ENCODE measurements at places on chromosomes 11 and 22. TPM values are rescaled to one million over a fixed set of nuclear protein-coding genes. Genes with fewer than 3 reads are reported as not detected.

DNA sequence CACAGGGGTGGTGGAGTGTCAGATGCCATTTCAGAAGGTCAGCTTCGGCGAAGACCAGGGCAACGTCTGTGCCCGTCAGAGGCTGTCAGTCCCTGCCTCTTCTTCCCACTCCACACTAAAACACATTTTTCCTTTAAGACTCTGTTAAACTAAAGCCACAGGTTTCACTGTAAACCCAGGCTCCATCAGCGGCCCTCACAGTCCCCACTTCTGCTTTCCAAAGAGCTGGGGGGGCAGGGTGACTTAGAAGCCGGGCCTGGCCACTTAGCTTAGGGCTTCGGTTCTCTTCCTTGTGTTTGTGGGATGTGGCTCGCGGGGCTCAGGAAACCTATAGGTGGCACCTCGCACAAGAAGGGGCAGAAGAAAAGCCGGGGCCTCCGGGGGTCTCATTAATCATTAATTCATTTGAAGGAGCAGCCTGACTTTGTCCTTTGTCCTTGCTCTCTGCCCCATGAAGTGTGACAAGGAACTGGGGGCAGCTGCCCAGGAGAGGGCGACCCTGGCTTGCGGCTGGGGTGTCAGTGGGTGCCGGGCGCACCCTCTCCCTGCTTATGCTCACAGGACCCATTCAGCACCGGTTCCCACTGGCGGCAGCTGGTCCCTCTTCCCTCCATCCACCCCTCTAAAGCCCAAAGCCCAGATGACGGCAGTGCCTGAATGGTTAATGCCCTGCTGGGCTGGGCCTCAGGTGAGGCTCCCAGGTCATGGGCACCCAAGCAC, 4.1 kb downstream of the SLC25A45 start:
- DNase-seq, result peak; percentile 74

DNA sequence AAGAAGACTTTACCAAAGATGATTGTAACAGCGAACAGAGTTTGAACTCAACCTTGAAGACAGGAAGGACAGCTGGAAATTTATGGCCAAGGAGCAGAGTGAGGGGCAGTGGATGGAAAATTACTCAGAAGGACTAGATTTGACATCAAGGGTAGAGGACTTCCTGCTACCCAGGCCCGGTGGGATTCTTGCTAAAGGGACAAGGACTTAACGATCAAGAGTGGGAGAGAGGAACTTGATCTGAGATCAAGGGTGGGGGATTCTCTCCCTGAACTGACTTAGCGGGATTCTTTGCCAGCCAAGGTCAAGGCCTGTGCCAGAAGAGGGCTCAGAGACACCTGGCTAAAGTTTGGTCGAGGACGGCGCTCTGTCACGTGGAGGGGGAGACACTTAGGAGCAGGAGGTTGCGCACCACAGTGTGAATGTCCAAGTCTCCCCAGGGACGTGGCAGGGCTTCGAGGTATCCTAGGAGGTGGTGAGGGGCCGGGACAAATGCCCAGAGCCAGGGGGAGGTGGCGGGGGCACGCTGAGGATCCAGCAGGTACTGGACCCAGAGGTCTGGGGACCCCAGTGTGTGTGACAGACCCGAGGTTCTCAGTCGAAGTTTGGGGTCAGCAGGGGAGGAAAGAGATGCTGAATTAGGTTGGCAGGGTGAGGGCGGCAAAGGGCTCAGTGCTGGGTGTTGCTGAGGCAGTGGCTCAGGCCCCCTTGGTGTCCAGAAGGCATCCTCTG, 46.1 kb upstream of the SHISAL1 start:
- no peak for DNase-seq

DNA sequence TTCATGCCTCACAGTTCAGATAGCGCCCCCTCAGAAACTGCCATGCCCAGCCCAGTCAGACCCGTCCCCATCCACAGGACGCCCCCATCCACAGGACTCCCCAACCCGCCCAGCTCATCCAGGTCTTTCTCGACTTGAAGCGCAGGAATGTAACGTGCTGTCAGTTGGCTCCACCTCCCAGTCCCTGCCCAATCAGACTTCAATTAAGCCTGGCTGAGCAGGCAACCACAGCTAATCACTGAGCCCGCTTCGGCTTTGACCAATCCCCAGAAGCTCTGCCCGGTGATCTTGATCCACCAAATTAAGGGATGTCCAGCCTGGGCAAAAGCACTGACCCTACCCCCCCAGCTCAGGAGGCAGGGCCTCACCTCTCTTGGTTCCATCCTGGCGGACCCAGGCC, 10.5 kb upstream of the MFNG start:
- no peak for DNase-seq

DNA sequence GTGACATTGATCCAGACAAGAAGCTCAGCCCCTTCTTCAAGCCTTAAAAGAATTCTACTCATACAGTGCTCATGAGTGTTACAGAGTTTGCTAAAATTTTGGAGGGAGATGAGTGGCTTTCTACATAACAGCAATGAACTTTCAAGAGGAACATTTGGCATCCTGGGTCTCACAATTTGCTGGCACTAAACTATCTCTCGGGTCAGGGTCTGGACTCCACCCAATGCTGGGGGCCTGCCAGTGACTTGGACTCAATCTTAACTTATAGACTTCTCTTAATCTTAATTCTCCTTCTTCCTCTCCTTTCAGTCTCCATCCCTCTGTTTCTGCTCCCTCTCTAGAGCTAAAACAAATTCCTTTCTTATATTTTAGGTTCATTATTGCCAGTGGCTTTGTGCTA, 317.9 kb downstream of the TMEM135 start:
- no peak for DNase-seq

- DNase-seq, result no peak
These were observed 213.4 kb upstream of the PITPNB start for GRCh38 chr22:28132466-28132865.

DNA sequence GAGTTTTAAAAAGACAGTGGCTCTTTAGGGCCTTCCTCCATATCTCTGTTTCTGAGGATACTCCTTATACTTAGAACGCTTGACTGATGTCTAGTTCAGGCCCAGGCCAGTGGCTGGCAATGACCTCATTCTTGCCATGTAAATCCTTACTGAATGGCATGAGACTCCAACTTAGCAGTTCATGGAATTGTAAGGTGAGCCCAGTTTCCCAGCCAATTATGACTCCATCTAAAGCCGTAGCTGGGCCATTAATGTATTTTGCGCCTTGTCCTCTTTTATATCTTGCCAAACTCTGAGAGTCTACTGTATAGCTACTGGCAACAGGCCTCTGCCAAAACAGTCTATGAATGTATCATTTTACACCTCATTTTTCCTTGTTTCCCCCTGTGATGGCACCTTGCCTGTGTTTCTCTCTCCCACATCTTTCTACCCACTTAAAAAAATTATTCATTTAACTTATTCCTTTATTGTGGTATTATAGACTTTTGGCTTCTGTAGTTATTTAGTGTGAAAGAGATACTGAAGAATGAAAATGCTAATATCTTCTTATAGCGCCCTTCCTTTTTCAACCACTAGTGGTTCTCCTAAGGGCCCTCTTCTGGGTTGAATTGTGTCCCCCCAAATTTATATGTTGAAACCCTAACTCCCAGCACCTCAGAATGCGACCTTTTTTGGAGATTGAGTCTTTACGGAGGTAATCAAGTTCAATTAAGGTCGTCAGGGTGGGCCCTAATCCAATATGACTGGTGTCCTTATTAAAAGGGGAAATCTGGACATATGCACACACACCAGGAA, 67.4 kb downstream of the ZNRF3 start:
- DNase-seq, result no peak

- no peak for DNase-seq
These were observed 12.9 kb downstream of the RANGAP1 start for GRCh38 chr22:41273128-41273527.

DNA sequence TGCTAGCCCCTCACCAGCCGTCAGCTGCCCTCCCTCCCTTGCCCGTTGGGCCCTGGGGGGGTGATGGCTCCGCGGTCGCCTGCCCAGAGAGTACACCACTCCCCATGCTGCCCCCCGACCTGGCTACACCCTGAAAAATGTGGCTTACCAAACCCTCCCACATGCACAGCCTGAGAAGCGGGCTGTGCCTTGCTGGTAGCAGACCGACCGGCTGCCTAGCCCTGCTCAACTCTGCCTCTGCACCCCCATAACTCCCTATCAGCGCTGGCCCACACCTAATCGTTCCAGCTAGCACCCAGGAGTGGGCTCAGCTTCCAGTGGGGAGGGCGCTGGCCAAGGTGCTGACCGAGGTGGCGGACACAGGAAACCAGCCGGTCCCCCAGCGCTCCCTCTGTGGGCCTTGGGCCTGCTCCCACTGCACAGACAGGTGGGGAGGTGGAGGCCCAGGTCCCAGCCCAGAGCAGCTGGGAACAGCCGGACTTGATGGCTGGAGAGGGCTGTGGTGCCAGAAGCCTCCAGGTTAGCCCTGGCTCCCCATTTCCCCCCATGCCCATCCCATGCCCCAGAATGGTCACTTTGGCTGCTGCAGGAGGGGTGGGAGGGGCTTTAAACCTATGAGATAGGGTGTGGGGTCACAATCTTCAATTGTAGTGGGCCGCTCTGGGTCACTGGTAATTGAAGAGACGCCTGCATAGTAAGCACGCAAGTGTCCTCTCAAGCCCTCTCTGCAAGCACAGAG, 32.1 kb upstream of the PRODH start:
- DNase-seq, result no peak

- DNase-seq, result peak; percentile 41
These were observed 6.9 kb upstream of the MUC5AC start for GRCh38 chr11:1150769-1151365.

GRCh38 chr11:28715726-28716125, 607.5 kb downstream of the METTL15 start:
- no peak for DNase-seq

DNA sequence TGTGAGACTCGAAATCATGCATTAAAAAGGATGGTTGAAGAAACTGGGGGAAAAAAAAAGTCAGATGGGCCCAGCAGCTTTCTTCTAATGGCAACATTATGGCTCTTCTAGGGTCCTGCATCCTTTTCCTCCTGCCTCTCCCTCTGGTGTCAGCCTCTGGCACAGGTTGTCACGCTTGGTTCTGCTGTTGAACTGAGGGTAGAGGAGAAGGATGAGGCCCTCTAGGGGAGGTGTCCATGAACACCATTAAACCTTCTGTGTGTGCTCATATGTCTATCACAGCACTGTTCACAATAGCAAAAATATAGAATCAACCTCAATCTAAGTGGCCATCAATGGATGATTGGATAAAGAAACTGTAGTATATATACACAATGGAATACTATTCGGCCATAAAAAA, 36.0 kb downstream of the BUD13 start:
- no peak for DNase-seq

- DNase-seq, result no peak
These were observed 12.3 kb downstream of the LUZP2 start for GRCh38 chr11:24509114-24509513.

GRCh38 chr22:33038836-33039235, 19.3 kb downstream of the SYN3 start:
- DNase-seq, result no peak

DNA sequence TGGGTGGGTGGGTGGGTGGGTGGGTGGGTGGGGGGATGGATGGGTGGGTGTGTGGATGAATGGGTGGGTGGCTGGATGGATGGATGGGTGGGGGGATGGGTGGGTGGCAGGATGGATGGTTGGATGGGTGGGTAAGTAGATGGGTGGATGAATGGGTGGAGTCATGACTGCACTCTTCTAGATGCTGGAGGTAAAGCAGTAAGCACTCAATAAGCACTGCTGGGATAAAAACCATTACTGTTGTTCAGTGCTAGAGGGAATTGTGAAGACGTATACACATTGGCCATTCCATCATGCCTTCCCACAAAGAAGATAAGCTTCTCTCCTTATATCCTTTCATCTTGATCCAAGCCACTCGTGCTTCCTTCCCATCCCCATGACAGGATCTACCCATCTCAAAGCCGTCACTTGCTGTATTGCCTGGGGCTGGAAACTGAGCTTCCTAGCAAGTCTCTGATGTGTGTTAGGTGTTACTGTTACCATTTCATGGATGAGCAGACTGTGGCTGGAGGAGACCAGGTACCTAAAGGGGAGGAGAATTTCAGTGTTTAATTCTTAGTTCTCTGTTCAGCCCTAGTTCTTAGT, 74.8 kb downstream of the MICAL2 start:
- no peak for DNase-seq

DNA sequence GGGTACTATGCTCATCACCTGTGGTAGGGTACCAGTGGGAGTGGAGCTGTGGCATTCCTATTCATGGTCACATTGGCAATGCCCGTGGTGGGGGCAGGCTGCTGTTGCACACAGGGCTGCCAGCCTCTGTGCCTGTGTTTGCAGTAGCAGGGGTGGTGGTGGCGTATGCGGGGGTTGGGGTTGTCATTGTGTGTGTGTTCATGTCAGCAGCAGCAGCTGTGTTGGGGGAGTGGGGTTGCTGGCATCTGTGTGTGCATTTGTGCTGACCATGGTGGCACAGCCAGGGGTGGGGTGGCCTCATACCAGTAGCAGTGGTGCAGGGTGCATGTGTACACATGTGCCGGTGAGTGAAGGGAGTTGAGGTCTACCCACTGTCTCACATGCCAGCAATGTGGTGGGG, 34.4 kb downstream of the TMEM225 start:
- DNase-seq, result no peak

The CNIH2 gene
- 8.0 TPM for polyA plus RNA-seq

The KRTAP5-10 gene
- polyA plus RNA-seq, result 0.19 TPM

The CYB5R2 gene
- 5.6 TPM for polyA plus RNA-seq

The GP1BB gene
- 4.4 TPM for polyA plus RNA-seq

The HORMAD2 gene
- not detected for polyA plus RNA-seq

The KREMEN1 gene
- 26.3 TPM for polyA plus RNA-seq

The SLC22A25 gene
- 0.01 TPM for polyA plus RNA-seq

Data from large intestine (tissue), 12 donors.